ENCODE measurements at places on chromosomes 13 and 19. TPM values are rescaled to one million over a fixed set of nuclear protein-coding genes. Genes with fewer than 3 reads are reported as not detected.

The PAF1 gene
- total RNA-seq: 67.3 TPM

The TUBB4A gene
- total RNA-seq: 39.9 TPM

The IGFL4 gene
- total RNA-seq: 0.70 TPM

The SCAMP4 gene
- 79.9 TPM for total RNA-seq

The SLC25A42 gene
- total RNA-seq: 10.5 TPM

DNA sequence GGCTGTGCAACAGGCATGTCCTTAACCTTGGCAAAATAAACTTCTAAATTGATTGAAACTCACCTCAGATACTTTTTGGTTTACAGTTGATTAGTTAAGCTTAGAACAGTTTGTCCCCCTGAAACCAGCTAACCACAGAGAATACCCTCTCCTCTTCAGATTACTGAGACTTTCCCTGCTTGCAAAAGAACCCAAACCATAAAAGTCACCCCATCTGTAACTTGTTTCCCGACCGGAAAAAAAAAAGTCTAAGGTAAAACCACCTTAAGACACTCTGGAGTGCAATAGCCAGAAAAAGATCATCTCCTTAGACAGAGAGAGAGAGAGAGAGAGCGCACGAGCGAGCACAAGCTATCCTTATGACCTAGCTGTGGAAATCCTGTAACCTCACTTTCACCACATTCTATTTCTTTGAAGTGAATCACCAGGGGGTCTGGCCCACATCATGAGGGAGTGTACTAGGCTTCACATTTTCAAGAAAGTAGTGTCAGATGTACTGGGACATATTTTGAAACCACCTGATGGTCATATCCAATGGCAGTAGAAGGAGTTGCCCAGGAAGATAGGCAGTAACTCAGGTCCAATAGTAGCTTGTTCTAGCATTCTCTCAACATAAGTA, 11.1 kb upstream of the GTF2F2 start:
- peaks cover 11% of the 10 kb centered on the region for H3K4me1 ChIP-seq
- H3K4me3 ChIP-seq: no peak overlapping the region
- DNase-seq: no peak
- H3K27ac ChIP-seq: no peak overlapping the region
- H3K27me3 ChIP-seq: no peaks in the 10 kb centered on the region

GRCh38 chr13:45779901-45780300, 71.7 kb downstream of the SIAH3 start:
- H3K4me3 ChIP-seq: no peak overlapping the region
- no peak overlapping the region for H3K27ac ChIP-seq

GRCh38 chr19:35299523-35300338, 7.8 kb downstream of the MAG start:
- no peaks in the 10 kb centered on the region for H3K36me3 ChIP-seq
- H3K4me1 ChIP-seq: no peaks in the 10 kb centered on the region
- H3K27ac ChIP-seq: no peak overlapping the region
- H3K4me3 ChIP-seq: no peak overlapping the region
- no peaks in the 10 kb centered on the region for H3K27me3 ChIP-seq

DNA sequence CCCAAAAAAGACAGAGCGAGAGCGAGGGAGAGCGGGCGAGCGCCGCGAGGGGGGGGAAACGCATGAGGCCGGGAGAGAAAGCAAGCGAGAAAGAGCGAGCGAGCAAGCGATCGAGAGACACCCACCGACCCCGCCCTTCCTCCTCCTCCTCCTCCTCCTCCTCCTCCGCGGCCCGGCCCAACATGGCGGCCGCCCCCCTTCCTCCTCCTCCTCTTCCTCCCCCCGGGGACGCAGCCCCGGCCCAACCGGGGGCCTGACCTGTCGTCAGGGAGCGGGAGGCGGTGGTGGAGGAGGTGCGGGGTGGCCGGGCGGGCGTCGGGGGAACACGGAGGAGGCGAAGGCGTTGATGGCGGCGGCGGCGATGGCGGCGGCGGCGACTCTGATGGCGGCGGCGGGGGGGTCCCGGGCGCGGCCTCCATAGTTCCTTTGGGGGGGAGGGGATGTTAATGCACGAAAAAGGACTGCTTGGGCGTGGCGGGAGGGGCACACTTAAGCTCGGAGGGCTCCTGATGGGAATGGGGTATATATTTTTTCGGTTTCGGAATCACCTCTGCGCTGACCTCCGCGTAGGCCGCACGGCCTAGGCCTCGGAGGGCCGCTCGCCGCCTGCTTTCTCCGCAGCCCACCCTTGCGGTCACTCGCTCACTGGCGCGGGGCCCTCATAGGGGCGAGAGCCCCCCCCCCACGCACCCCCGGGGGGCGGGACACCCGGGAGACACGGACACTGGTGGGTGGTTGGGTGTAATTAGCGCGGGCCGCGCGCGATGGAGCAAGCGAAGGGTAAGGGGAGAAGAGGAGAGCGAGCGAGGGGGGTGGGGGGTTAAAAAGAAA, 1.2 kb downstream of the ZC3H4 start:
- H3K36me3 ChIP-seq: peaks cover 8% of the 10 kb centered on the region
- H3K27me3 ChIP-seq: peaks cover 5% of the 10 kb centered on the region

- H3K27ac ChIP-seq: no peak overlapping the region
- no peaks in the 10 kb centered on the region for H3K4me1 ChIP-seq
- DNase-seq: no peak
These were observed 10.9 kb downstream of the MPND start for GRCh38 chr19:4354282-4354681.

GRCh38 chr19:5479958-5480357, 24.7 kb downstream of the ZNRF4 start:
- H3K27me3 ChIP-seq: peaks cover 49% of the 10 kb centered on the region
- no peak for DNase-seq
- no peaks in the 10 kb centered on the region for H3K36me3 ChIP-seq
- H3K27ac ChIP-seq: no peak overlapping the region
- peaks cover 17% of the 10 kb centered on the region for H3K4me1 ChIP-seq

GRCh38 chr13:107563099-107563925, 652.0 kb downstream of the LIG4 start:
- H3K4me1 ChIP-seq: peaks cover 41% of the 10 kb centered on the region
- H3K36me3 ChIP-seq: no peaks in the 10 kb centered on the region
- peak overlapping the region; percentile 58 for H3K4me3 ChIP-seq
- H3K27ac ChIP-seq: no peak overlapping the region

DNA sequence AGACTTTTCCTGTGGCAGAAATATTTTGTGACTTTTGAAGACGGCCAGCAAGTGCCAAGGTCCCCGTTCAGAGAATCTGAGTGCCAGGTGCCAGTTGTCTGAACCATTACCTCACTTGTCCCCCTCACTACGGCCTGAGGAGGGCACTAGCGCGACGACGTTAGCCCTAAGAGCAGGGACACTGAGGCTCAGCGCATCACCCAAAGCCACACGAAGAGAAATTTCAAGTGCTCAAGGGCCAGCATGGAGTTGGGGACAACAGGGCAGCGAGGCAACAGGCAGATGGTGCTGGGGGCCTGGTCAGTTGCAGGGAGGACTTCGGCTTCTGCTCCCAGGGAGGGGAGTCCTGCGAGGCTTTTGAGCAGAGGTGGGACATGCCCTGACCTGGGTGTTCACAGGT, 9.5 kb upstream of the TYK2 start:
- H3K27ac ChIP-seq: no peak overlapping the region
- no peak for DNase-seq
- peak overlapping the region; percentile 34 for H3K4me3 ChIP-seq

- peaks cover 3% of the 10 kb centered on the region for H3K27me3 ChIP-seq
- no peak overlapping the region for H3K27ac ChIP-seq
- no peak for DNase-seq
These were observed 13.9 kb upstream of the FBXO27 start for GRCh38 chr19:39046037-39046821.

GRCh38 chr13:97003071-97003470, 8.8 kb upstream of the OXGR1 start:
- no peaks in the 10 kb centered on the region for H3K36me3 ChIP-seq
- DNase-seq: no peak
- H3K27ac ChIP-seq: no peak overlapping the region
- peaks cover 22% of the 10 kb centered on the region for H3K27me3 ChIP-seq
- H3K4me3 ChIP-seq: no peak overlapping the region
- no peaks in the 10 kb centered on the region for H3K4me1 ChIP-seq

- no peak overlapping the region for H3K27ac ChIP-seq
- no peak overlapping the region for H3K4me3 ChIP-seq
- H3K4me1 ChIP-seq: no peaks in the 10 kb centered on the region
- no peak for DNase-seq
These were observed 14.2 kb upstream of the PROZ start for GRCh38 chr13:113144255-113144629.

DNA sequence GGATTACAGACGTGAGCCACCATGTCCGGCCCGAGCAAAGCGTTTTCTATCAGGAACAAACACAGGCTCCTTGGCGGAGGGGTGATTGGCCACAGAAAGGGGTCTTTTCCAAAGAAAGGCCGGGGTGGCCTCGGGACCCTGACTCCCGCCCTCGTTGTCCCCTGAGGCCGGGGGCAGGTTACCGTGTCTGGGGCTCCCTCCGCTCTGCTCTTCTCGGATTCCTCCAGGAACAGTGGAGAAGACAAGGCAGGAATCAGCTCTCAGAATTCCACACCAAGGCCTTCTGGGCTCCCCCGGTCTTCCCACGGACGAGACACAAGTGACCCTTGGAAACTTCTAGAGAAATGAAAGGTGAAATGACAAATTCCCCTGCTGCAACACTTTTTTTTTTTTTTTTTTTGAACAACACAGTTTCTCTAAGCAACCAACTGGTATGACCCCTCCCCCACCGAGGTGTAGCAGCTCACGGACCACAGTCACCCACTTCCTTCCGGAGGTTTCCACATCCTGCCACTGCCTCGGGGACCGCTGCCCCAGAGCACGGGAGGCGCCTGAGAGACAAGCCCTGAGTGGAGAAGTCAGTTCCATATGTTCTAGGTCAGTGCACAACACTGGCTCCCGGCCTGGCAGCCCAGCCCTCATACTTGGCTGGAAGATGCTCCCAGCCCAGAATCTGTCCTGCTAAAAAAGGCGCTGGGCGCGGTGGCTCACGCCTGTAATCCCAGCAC, 11.0 kb downstream of the MOB3A start:
- H3K36me3 ChIP-seq: no peaks in the 10 kb centered on the region
- H3K27ac ChIP-seq: no peak overlapping the region
- H3K4me3 ChIP-seq: no peak overlapping the region
- no peak for DNase-seq
- no peaks in the 10 kb centered on the region for H3K27me3 ChIP-seq

DNA sequence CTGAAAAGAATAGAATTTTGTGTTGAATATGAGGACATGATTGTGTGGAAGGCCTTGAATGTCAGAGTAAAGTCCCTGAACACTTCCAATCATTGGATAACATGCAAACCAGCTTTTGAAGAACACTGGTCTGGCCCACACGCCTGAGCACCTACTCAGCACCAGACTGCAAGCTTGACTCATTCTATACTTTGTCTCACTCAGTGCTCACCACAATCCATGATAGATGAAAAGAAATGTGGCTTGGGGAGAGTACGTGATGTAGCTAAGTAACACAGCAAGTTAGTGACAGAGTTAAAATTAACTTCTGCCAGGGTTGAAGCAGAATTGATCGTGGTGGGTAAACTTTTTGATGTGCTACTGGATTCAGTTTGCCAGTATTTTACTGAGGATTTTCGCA, 12.0 kb downstream of the DLEU7 start:
- no peak for DNase-seq
- H3K36me3 ChIP-seq: peaks cover 28% of the 10 kb centered on the region
- H3K4me1 ChIP-seq: no peaks in the 10 kb centered on the region

DNA sequence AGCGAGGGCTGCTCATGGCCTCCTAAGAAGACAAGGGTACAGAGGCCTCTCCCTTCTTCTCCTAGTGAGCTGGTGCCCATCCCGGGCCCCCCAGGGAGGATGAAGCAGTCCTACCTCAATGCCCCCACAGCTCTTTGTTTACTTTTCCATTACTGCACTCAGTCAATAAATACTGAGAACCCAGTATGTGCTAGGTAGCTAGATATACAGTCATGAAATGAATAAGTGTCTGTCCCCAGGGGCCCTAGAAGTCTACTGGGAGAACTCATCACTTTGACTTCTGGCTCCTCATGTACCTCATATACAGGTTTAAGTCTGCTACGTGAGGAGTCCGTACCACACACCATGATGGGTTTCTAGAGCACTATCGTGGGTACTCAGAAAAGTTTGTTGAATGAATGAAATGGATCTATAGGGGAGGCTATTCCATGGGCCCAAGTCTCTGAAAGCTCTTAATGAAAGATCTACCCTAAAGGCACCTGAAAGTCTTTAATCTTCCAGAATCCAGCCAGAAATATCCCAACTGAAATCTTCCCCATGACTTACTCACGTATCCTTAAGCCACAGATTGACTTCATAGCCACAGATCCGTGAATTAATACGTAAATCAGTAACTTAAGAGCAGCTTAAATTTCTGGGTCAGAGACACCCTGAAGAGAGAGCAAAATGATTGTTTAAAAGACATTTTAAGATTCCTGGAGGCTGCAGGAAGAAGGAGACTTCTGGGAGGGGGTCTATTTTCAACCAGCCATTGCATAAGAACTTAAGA, 51.6 kb upstream of the POMP start:
- H3K4me1 ChIP-seq: no peaks in the 10 kb centered on the region
- H3K4me3 ChIP-seq: no peak overlapping the region
- no peak for DNase-seq
- H3K36me3 ChIP-seq: no peaks in the 10 kb centered on the region

DNA sequence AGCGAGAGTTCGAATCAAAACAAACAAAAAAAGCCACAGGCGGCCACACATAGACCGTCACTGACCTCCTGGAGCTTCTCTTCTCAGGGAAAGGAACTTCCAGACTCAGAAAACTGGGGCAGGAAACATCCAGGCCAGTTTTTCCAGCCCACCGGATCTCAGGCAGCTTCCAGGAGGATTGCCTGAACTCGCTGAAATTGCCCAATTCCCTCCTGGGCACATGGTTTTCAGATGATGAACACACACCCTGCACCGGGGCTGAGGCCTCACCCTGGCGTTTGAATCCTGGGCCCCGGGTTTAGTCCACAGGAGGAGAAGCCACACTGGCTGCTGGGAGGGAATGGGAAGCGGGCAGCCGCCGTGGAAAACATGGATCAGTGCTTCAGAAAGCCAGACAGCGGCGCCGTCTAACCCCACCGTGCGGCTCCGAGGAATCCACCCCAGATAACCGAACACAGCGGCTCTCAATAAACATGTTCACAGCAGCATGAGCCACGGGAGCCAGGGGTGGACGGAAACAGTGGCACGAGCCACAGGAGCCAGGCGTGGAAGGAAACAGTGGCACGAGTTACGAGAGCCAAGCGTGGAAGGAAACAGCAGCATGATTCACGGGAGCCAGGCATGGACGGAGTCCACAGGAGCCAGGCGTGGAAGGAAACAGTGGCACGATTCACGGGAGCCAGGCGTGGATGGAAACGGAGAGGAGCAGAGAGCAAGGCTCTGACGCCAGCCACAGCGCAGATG, 18.2 kb upstream of the PTBP1 start:
- no peaks in the 10 kb centered on the region for H3K36me3 ChIP-seq
- peaks cover 10% of the 10 kb centered on the region for H3K27me3 ChIP-seq
- no peak overlapping the region for H3K27ac ChIP-seq
- H3K4me3 ChIP-seq: no peak overlapping the region
- peaks cover 3% of the 10 kb centered on the region for H3K4me1 ChIP-seq
- no peak for DNase-seq

GRCh38 chr13:111590796-111591195, 270.4 kb downstream of the TEX29 start:
- no peaks in the 10 kb centered on the region for H3K36me3 ChIP-seq
- no peak for DNase-seq
- no peaks in the 10 kb centered on the region for H3K27me3 ChIP-seq
- peaks cover 4% of the 10 kb centered on the region for H3K4me1 ChIP-seq
- H3K27ac ChIP-seq: no peak overlapping the region

All from neural crest cell (in vitro differentiated cells).